ENCODE measurements at places on chromosomes 6 and 20.

DNA sequence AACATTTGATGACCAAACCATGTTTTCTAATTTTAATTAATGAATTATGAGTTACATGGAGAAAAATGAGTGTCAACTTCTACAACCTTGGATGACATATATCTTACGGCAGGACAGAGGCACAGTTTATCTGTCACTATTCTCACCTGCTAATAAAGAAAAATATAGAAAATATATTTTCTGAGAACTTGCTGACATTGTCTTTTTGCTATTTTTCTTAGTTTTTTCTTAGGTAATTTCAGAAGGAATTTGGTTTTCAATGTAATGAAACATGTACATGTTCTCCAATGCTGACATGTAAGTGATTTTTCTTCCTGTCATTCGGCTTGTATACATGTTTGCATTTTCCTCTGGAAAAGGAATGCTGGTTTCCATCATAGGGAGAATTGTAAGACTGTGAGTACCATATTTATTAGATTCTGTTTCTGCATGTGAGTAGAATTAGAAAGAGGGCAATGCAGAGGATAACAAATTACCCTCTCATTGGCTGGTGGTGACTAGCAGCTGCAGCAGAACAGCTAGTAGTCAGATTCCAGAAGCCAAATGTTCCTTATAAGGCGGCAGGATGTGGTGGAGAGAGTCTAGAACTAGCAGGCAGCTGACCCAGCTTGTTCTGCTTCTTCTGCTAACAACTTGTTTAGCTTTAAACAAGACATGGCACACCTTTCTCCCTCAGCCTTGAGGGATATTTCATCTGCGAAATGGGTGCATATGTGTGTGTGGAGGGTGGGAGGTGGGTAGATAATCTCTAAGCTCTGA, 132.8 kb upstream of the SPACA1 start:
- DNase-seq: no peak

- DNase-seq: no peak
Measured at GRCh38 chr6:52336919-52337561, 24.9 kb upstream of the PAQR8 start.

- no peak for DNase-seq
Measured at GRCh38 chr6:25542984-25543910, 108.8 kb upstream of the SCGN start.

DNA sequence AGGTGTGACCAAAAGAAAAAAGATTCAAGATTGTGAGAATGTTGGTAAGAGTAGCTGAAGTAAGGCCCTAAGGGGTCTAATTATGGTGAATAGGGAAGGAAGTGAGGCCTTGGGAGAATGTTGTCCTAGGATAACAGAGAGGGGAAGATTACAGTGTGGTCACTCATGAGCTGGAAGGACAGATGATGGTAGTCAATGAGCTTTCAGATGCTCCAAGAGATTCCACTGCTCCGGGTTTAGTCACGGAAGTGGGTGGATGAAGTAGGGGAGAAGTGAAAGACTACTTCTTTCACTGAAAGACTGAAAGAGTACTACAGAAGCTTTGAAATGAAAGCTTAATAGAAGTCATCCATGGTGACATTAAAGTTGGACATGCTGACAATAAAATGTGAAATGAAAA, 108.5 kb downstream of the MMS22L start:
- no peak for DNase-seq
